Liver (tissue), 10 donors: ENCODE measurements at places on chromosomes 1 and 21.

- DNase-seq, result no peak
- no peaks in the 10 kb centered on the region for H3K27me3 ChIP-seq
- no peak overlapping the region for H3K27ac ChIP-seq
- no peaks in the 10 kb centered on the region for H3K4me1 ChIP-seq
- no peaks in the 10 kb centered on the region for H3K36me3 ChIP-seq
Measured at GRCh38 chr1:179369751-179370341, 4.1 kb downstream of the AXDND1 start.

DNA sequence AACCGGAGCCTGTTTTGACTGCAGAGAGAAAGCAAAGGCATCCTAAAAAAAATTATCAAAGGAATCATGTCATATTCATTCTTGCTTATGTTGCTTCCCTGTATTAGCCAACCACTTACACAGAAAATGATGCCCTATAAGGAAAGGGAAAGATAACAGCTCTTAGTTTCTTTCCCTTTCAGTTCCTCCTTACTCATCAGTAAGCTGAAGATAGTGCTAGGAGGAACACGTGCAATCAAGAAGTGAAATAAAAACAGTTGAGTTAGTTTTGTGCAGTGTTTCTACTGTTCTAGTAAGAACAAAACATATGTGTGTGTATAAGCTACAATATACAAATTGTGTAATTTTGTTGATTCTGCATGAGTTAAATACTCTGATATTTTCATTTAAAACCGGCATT lies 45.3 kb upstream of the MTF2 start:
- H3K36me3 ChIP-seq, result no peaks in the 10 kb centered on the region
- DNase-seq, result no peak
- no peaks in the 10 kb centered on the region for H3K27me3 ChIP-seq
- no peak overlapping the region for H3K27ac ChIP-seq
- H3K4me3 ChIP-seq, result no peak overlapping the region

- no peaks in the 10 kb centered on the region for H3K27me3 ChIP-seq
- H3K36me3 ChIP-seq, result no peaks in the 10 kb centered on the region
- DNase-seq, result no peak
Measured at GRCh38 chr1:241821363-241821762, 26.6 kb upstream of the EXO1 start.

GRCh38 chr1:38014724-38015424 lies 2.3 kb downstream of the UTP11 start:
- peaks cover 36% of the 10 kb centered on the region for H3K36me3 ChIP-seq
- H3K4me1 ChIP-seq, result peaks cover 5% of the 10 kb centered on the region
- no peak overlapping the region for H3K27ac ChIP-seq
- no peak overlapping the region for H3K4me3 ChIP-seq
